SW 1271 (cell line): ENCODE measurements at places on chromosomes 7 and 10.

DNA sequence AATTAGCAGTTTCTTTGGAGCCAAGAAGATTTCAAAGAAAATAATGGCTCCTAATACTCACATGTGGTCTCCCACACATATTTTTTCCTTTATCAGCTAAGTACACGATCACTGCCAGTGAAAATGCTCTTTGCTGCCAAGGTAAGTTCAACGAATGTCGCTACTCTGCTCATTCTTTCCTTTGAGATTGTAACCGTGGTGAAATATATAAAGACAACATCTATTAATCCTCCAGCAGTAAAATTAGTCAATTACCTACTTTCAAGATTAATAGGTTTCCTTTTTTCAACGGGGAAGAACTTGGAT lies 672.2 kb downstream of the GATA3 start:
- no peak for DNase-seq

DNA sequence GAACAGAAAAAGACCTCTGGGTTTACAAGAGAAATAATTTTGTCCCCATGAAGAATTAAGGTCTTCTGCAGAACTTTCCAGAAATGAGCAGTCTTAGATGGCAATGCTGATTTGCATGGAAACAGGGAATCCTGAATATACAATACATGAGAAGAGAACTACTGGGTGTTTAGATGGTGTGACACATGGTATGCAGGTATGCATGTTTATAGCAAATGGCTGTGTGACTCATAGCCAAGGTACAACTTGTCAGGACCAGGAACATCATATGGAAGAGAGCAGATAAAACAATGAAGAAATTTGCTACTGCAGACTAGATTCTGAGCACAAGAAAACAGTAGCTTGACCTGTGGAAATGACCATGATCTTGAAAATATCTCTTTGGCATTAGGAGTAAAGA lies 907.8 kb downstream of the GATA3 start:
- DNase-seq: no peak

DNA sequence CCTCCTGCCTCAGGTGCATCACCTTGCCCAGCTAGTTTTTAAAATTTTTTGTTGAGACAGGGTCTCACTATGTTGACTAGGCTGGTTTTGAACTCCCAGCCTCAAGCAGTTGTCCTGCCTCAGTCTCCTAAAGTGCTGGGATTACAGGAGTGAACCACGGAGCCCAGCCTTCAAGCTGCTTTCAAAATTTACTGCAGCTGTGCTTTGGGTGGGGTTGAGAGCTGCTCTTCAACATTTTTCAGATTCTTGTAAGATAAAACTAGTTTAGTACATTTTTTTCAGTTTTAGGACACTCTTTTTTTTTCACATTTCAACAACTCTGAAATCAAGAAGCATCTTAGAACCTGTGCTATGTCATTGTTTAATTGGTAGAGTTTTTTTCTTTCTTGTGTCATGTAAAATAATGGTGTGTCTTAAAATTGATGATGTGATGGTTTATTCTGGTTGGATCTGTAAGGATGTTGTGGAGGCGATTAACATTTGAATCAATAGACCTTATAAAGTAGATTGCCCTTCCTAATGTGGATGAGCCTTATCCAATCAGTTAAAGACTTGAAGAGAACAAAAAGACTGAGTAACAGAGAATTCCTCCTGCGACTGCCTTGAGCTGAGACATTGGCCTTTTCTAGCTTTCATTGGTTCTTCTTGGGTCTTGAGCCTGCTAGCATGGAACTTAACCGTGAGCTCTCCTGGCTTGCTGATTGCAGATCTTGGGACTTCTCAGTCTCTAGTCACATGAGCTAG lies 13.5 kb downstream of the PLEKHA8 start:
- DNase-seq: no peak

DNA sequence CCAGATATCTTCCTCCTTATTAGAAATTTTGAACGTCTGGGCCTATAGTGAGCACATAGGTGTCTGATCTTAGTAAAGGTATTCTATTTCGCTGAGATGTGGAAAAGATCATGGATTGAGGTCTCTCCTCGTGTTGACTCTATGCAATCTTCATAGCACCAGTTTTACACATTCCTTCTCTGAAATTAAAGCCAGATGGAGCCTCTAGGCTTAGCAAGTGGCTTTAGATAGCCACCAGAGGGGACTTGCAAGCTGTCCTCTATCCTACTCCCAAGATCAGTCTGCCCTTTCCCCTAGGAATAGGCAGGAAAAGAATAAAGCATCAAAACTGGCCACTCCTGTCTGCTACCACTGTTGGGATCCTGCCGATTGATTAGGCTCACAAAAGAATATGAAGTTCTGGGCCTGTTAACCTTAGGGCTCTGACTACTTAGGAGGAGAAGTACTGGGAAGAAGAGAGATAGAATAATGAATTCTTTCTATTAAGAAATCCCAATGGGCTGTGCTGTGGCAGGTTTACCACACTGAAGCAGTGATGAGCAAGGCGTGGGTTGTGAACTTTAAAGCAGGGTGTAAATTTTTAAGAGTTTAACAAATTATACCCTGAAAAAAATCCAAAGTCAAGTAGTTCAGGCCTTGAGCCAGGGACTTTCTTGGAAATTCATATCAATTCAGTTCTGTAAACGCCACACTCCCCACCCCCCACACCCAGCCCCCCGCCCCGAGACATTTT lies 2.2 kb upstream of the STRIP2 start:
- DNase-seq: no peak

- DNase-seq: no peak
These were observed 13.3 kb upstream of the PDCD4 start for GRCh38 chr10:110858297-110858934.

DNA sequence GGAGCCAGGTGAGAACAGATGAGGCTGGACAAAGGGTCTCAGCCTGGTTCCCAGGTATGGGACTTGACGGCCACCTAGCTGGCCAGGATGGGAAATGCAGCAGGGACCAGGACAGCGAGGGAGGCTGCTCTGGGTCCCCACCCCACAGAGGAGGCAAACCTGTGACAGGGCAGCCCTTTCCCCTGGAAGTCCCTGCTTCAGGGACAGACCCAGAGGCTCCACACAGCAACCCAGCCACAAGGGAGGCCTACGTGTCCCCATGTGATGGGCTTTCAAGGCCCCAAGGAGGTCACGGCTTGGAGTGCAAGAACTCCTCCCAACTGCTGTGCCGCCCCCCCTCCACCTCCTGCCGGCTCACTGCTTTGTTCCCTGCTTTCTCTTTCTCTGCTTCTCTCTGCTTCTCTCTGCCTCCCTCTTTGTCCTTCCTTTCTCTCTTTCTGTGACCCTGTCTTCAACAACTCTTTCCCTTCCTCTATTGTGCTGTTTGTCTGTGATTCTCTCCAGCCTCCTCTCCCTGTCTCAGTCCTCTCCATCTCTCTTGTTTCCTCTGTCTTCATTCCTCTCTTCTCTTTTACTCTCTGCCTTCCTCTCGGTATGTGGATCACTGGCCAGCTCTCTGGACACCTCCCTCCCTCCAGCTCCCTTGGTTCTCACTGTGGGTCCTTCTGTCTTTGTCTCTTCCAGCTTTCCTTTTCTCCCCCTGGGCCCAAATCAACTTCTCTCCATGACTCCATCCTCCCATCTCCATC lies 9.6 kb upstream of the EIF5AL1 start:
- DNase-seq: peak; percentile 7

GRCh38 chr7:123580406-123581161 lies 21.0 kb upstream of the ASB15 start:
- DNase-seq: peak; percentile 48

- DNase-seq: no peak
These were observed 16.7 kb upstream of the PAPSS2 start for GRCh38 chr10:87642988-87643387.

GRCh38 chr10:3355536-3355935 lies 183.0 kb upstream of the PITRM1 start:
- no peak for DNase-seq

DNA sequence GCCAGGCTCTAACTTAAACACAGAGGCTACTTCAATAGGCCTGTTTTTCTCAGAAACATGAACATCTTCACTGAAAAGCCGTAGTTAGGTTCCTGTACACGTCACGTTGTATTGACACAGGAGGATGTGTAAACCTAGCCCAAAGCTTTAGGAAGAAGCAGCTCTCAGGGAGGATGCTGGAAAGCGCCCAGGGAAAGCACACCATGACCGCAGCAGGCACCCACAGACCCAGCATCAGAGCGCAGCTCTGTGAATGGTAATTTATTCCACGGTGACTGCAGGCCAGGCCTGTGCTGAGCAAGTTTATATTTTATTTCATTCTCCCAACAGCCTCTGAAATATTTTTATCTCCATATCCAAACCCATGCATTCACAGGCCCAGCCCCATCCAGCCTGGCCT lies 51.1 kb downstream of the ASB13 start:
- DNase-seq: no peak
